A673 (cell line): ENCODE measurements at places on chromosomes 2 and 18.

DNA sequence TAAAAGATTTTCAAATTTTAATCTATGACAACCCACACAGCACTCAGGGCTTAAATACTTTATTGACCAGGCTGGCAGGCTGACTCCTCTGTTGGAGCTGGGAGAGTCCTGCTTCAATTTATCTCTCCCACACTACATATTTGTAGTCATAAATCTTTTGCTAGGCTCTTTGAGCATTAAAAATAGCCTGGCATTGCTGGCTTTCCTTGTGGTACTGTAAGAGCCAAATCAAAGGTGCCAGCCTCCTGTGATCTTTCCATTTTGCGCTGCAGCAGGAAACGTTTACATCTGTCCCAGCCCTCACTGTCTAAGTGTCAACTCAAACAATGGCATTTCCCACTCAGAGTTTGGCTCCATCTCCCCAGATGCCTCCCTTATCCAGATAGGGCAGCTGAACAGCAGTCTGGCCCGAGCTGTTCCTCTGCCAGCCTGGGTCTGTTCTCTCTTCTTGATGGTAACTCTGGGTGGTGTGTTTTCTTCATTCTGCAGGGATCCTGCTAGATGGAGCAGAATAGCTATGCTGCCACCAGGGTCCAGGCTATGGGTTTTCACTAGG lies 62.1 kb downstream of the LRRTM1 start:
- DNase-seq: no peak

DNA sequence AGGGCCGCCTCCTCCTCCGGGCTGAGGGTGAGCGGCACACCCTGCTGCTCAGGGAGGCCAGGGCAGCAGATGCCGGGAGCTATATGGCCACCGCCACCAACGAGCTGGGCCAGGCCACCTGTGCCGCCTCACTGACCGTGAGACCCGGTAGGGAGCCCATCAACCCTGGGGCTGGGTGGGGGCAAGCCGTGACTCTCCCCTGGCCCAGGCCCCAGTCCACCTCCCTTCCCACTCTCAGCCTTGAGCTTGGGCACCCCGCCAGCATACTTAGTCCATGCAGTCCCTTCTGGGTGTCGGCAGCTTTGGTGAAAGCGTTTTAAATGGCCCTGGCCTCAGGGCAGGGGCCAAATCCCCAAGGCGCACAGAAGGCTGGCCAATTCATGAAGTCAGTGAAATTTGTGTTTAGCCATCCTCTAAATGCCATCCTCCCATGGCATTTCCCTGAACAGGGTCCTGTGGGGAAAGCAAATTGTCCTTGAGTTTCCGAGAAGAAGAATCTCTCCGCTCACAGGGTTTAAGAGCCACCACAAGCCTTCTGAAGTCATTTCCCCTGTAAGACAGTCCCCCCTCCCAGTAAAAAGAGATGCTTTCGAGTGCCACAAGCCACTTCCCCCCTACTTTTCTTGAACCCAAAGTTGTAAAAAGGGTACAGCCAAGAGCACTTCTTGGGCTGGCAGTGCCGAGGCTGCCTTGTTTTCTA lies 17.2 kb downstream of the SPEG start:
- no peak for DNase-seq

DNA sequence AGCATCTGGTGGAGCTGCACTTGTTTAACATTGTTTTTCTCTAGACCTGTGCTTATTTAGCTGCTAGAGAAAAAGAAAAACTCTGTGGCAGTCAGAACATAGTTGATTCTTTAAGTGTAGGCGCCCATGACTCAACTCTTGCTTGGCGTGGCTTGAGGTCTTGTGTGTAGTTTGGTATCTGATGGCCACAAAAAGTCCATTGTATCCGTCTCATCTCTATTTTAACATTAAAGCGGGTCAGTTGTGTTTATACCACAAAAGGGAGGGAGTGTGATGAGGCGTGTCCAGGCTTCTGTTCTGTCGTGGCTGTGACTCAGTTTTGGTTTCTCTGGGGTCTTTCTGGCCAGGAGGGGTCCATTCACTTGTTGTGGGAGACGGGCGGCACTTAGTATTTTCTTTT lies 24.2 kb upstream of the UGT1A8 start:
- no peak for DNase-seq

- no peak for DNase-seq
Observed at GRCh38 chr2:95019572-95019971, 5.9 kb upstream of the MAL start.

DNA sequence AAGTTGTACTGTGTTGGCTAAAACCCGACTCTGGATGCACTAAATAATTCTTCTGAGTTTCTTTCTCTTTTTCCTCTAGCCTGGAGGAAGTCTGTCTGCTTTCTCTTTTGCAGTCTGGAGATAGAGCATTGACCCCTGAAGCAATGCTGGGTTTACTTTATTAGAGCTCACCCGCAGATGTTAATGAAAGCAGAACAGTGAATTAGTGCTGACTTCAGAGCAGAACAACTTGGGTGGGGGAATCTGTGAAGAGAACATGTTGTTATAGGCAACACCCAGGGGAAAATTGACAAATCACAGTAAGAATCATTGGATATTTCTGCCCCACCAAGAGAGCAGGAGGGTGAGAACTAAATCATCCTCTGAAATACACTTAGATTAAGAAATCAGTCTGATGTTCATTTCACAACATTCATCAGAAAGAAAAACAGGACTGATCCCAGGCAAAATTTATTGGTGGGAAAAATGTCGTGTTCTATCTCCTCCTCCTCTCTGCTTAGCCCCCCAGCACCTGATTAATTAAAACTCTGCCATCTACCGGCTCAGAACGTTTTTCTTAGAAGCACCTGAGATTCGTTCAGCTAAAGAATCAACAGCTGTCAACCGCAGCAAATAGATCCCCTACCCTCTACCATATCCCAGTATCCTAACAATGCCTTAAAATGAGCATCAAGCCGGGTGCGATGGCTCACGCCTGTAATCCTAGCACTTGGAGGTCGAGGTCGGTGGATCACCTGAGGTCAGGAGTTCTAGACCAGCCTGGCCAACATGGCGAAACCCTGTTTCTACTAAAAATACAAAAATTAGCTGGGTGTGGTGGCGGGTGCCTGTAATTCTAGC lies 165.1 kb downstream of the FMNL2 start:
- no peak for DNase-seq

GRCh38 chr2:26922405-26923188 lies 47.8 kb upstream of the MAPRE3 start:
- DNase-seq: peak; percentile 92

DNA sequence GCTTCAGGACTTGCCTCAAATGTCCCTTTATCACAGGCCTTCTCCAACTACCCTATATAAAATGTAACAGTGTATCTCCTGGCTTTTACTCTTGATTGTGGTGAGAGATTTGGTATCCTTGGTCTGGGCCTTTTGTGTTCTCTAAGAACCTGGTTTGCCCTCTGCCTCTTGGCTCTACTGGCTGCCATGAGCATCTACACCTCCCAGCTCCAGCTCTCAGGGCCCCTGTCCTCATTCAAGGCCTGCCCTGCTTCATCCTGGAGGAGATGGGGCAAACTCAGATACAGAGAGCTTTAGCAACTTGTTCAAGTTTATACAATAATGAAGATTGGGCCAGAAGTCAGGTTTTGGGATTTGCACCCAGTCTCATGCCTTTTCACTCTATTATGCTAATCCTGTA lies 45.0 kb downstream of the QPCT start:
- DNase-seq: no peak

DNA sequence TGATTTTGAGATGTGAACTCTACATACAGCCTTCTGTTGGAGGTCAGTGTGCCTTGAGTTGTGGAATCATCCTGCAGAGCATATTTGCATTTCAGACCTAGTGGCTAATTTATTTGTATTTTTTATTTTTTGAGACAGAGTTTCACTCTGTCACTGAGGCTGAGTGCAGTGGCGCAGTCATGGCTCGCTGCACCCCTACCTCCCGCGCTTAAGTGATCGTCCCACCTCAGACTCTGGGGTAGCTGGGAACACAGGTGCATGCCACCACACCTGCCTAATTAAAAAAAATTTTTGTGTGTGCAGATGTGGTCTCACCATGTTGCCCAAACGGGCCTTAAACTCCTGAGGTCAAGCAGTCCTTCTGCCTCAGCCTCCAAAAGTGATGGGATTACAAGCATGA lies 104.4 kb downstream of the ASXL3 start:
- no peak for DNase-seq

DNA sequence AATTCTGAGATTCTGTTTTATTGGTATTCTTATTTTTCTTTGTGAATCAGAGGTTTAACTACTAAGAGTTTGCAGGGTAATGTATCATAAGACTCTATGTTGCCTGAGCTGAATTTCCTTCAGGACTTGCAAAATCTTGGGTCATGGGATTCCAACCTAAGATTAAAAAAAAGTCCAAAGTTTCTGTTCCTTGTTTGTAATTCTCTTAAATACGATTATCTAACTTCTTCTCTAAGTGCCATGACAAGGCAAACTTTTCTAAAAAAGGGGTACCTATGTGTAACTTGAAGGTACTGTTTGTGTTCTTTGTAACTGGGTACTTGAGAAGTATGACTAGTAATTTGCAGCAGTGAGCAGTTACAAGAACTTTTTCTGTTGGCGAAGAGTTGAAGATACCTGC lies 181.3 kb upstream of the ZEB2 start:
- DNase-seq: no peak

DNA sequence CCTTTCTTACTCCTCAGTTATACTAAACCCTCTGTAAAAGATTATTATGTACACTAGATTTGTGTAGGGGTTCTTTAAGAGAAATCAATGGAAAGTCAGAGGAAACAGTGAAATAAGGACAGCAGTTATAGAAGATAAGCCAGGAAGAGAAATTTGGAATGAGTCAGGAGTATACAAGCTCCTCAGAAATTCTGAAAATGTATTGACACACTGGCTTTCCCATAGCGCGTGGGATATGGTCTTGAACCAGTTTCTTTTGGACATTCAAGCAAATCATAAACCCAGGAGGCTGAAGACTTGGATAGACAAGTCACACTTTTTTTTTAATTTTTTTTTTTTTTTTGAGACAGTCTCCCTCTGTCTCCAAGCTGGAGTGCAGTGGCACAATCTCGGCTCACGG lies 316.1 kb upstream of the MMADHC start:
- no peak for DNase-seq

- peak; percentile 50 for DNase-seq
Observed at GRCh38 chr2:167135706-167136105, 247.4 kb downstream of the XIRP2 start.

- peak; percentile 84 for DNase-seq
Observed at GRCh38 chr18:58321986-58322385, 278.0 kb downstream of the NEDD4L start.

DNA sequence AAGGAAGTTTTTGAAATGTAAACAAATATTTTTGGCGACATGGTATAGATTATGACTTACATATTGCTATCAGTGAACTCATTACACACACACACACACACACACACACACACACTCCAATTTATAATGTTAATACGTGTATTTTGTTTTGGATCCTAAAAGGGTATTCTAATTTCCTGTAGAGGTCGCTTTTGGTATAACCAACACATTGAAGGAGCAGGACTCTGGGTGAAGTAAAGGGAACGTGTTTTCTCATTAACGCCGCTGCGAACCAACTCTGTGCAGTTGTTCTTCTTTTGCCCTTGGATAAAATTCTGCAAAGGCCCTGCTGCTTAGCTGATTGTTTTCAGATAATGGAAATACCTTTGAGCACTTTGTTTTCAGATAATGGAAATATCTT lies 190.4 kb downstream of the PMAIP1 start:
- DNase-seq: peak; percentile 23

DNA sequence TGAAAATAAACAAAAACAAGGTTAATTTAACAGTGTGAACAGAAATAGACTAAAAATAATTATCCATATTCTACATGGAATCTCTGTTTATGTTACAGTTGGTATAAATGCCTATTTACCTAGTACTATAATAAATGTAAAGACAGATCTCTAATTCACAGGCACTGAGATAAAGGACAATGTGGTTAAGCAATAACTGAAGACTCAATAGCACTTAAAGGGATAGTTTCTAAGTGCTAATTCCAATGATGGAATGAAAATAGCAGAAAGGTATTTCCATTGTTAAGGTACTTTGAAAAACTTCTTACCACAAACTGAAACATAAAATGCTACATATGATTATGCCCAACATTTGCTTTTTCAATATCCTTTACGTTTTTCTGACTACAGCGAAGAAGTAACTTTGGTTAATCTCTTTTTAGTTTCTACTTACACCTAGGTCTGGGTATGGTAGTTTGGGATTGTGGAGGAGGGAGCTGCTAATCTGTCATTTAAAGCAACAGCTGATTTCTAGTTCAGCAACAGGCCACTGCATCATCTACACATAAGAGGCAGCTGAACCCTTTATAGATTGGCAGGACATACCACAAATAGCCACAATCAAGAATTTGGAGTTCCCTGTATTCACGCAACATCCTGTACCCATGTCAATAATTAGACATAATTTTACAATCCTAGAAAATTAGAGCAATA lies 27.2 kb downstream of the MAP4K3 start:
- no peak for DNase-seq

DNA sequence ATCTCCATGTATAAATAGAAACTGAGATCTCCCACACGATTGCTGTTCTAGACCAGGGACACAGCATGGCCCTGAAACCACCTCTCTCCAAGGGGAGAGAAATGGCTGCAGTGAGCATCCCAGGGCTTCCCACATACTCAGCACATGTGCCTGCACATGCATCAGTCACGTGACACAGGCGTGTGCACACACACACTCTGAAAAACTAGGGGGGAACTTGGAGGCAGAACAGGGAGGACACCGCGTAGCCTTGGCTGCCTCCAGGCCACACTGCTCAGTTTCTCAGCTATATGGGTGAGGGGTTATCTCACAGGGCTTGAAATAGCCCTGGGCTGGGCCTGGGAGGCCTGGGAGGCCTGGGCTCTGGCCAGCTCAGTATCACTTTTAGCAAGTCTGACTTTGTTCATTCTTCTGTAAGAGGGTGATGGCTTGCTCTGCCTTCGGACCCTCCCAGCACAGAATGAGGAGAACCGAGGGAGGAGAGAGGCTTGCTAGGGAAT lies 66.9 kb downstream of the EMX1 start:
- DNase-seq: no peak

DNA sequence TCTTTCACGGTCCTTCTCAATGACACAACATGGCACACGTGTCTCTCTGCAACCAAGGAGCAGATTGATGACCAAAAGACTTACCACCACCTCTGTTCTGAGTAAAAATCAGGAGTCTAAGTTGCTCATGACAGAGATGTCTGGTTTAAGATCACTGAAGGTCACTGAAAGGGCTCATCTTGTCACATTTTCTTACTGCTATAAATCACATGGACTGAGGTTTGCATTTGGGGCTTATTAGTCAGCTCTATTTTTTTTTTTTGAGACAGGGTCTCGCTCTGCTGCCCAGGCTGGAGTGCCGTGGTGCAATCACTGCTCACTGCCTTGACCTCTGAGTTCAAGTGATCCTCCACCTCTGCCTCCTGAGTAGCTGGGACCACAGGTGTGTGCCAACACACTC lies 19.4 kb downstream of the CFLAR start:
- no peak for DNase-seq

- peak; percentile 62 for DNase-seq
Observed at GRCh38 chr18:64037812-64038414, 68.0 kb downstream of the SERPINB8 start.

GRCh38 chr2:121210691-121211090 lies 74.3 kb downstream of the TFCP2L1 start:
- no peak for DNase-seq

- DNase-seq: no peak
Observed at GRCh38 chr2:127561371-127561770, 25.9 kb downstream of the MYO7B start.
